AG09309 (cell line): ENCODE measurements at places on chromosomes 13 and 19.

- DNase-seq = no peak
Measured at GRCh38 chr19:41563854-41564514, 12.0 kb upstream of the CEACAM21 start.

DNA sequence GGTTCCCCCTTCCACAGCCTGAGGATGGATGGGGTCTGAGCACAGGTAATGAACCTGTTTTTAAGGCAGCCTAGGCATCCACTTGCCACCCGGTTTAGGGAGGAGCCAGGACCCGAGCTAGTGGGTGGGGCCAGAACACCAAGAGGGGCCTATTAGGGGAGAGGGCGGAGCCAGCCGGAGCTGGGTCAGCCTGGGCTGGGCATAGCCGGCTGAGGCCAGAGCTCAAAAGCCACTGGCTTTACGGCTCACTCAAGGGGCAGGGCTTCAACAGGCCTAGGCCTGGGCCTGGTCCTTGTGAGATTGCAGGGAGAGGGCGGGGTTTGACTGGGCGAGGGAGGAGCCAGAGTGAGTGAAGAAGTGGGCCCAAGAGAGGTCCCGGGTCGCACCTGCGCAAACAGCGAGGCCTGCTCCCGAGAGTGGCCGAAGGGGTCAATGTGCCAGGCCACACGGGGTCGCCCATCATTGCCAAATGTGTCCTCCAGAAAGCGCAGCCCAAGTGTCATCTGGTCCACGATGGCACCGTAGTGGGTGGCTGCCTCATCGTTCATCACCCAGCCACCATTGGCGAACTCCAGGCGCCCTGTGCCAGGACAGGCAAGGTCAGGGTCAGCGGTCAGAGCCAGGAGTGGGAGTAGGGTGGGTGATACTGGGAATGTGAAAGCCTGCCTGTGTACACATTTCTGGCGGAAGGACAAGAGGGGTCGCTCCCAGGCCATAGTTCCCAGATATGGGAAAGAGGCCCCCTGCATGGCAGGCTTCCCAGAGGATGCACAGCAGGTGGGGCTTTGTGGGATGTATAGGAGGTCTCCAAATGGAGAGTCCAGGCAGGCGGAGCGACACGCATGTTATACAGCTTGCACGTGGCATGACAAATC lies 1.9 kb downstream of the MAN2B1 start:
- no peak for DNase-seq

- no peak for DNase-seq
Measured at GRCh38 chr19:50266896-50267295, 62.3 kb downstream of the KCNC3 start.

DNA sequence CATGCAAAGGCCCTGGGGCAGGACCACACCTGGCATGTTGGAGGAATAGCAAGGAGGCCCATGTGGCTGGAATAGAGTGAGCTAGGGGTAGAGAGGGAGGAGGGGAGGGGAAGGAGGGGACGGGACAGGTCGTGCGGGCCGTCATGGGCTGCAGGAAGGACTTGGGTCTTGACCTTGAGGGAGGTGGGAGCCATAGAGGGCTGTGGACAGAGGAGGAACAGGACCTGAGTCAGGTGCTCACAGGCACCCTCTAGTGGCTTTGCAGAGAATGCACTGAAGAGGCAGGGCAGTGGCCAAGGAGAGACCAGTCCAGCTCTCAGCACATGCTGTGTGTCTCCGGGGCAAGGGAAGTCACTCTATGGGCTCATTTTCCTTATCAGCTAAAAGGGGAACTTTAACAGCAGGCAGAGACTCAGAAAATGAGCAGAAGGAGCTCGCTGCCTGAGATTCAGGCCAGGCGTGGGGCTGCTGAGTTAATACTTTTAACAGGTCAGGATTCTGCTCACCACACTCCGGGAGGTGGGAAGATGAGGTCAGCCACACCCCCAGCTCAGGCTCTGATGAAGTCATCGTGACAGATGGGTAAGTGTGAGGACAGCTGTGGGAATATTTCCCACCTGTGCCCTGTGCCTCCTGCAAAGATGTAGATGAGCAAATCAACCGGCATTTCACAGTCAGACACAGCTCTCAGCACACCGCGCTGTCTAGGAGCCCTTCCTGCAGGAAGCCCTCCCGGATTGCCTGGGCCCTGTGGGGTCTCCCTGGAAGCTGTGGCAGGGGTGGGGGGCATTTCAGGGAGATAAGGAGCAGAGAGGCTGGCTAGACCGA lies 6.0 kb upstream of the TNFAIP8L1 start:
- no peak for DNase-seq

DNA sequence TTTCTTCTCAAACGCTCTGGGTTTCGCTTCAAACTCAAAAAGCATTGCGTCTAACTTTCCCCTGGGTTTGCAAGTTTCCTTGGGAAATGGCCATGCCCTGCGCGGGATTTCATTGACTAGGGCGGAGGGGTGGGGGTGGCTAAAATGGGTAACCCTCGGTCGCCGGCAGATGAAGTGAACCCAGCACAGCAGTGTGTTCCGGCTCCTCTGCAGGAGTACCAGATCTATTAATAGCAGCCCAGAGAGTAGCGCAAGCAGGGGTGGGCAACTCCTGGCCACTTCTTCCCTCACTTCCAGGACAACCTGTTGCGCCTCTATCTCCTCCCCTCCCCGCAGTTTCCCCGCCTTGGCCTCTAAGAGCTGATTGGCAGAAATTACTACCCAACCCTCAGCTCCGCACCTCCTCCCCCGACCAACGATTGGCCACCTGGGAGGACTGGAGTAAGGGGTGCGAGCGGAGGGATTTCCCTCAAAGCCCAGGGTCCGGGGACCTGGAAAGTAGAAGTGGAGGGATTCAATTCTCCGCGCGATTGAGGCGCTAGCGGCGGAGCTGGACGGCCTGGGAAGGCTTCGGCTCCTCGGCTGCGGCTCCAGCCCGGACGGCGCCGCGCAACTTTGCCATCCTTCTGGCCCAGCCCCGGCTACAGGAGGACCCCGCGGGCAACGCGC lies at the start of gene FREM2:
TSS of gene FREM2 (plus strand) at position 501 of the 669 bp plus-strand sequence. CDS start 268 bp downstream, outside the sequence.
- DNase-seq = no peak

DNA sequence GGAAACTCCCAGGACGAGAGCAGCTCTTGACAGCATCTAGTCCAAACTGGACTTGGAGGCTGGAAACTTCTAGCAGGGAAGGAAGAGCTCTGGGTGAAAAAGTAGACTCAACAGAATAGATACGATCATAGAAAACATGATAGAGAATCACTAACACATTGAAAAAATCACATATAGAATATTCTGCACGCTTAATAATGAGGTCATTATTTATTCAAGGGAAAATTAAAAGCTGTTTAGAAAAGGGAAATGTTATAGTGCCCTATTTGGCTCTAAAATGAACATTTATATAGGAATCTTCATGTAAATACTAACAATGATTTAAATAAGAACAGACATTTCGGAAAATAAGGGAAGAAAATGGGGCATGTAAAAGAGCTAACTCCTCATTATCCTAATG lies 15.1 kb downstream of the KL start:
- no peak for DNase-seq

DNA sequence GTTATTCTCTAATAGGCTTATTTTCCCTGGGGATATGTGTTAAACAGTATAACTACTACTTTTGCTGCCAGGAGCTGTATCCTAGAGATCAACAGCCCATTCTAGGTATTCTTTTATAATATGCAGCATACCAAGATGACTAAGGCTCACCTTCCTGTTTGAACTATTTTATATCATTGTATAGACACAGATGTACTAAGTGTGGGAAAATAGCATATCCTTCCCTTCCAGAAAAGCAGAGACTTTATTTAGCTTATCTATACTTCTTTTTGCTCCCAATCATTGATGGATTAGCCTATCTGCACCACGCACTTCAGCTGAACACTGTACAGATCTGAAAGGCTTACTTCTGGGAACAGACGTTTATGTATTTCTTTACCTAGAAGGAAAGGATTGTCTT lies 82.6 kb downstream of the MAB21L1 start:
- DNase-seq = no peak

- DNase-seq = no peak
Measured at GRCh38 chr13:105033999-105034398, 1501.5 kb downstream of the EFNB2 start.

- peak; percentile 11 for DNase-seq
Measured at GRCh38 chr19:54287456-54287855, 6.5 kb upstream of the LILRB2 start.

DNA sequence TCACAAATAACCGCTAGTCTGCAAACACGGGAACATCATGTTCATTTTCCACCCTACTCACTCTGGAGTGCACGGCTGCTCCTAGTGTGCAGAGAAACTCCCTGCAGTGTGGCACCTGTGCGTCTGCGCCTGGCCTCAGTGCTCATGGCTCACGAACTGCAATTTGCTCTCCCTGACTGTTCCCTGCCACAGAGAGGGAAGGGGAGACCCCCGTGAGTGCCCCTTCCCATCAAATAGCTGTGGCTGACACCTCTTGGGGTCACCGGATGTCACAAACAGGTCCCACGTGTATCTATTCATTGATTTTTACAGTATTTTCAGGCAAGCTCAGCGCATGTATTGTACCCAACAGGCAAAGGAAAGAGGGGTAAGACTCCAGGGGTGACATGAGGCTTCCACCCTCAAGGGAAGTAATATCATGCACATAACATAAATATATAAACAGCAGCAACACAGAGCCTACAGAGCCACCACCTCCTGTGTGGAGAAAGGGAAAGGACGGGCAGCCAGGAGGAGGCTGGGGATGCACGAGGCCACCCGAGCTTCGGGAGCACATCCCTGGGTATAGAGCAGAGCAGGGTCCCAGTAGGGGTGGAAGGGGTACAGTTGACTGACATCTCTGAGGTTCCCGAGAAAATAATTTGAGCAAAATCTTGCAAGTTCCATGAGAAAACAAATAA lies 140.3 kb upstream of the SOX1 start:
- DNase-seq = no peak

DNA sequence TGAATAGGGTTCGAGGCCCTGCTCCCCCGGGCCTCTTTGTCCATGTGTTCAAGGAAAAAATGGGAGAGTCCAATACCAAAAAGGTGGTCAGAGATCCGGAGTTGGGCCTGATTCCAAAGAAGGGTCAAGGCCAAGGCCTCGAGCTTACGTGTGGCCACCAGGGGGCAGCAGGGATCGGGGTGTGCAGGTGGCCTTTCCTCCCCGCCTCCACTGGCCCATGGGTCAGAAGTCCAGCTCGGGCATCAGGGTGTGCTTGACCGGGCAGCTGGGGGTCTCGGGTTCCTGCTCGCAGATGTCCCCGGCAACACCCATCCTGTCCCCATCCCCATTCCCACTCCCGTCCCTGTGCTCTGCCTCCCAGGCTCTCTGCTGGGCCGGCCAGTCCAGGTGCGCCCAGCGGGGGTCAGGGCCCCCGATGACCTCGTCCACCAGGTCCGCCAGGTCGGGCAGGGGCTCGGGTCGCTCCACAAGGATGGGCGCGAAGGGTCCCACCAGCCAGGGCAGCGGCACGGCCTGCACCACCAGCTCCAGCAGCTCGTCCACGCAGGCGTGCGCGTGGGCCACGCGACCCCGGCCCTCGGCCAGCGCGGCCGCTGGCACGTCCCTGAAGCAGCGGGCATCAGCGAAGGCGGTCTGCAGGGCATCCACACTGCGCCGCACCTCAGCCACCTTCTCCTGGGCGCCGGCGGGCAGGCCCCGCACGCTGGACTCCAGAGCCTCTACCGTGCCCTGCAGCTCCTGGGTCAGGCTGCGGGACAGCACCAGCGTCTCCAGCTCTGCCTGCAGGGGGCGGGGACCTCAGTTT lies 5.2 kb upstream of the PLIN4 start:
- no peak for DNase-seq

DNA sequence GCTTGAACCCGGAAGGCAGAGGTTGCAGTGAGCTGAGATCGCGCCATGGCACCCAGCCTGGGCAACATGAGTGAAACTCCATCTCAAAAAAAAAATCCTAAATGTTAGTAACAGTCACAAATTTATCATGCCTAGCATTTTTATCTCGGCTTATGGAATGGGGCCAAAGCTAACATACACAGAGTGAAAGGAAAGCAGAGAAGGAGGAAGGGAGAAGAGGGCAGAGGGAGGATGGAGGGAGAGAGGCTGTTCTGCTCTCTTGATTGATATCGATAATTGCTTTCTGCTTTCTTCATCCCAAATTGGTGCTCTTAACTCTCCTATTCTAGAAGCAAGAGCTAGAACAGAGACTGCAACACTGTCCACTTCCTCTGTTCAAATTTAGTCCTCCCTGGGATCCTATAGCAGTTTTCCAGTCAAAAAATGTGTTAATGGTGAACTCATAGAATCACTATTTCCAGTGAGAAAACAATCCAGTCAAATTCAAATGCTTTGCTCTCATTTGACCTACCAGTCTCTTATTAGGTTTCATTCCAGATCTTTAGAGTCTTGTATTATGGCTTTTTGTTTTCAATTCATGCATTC lies 15.8 kb upstream of the TUBGCP3 start:
- DNase-seq = no peak

- DNase-seq = no peak
Measured at GRCh38 chr19:31254180-31254551, 95.1 kb downstream of the TSHZ3 start.

DNA sequence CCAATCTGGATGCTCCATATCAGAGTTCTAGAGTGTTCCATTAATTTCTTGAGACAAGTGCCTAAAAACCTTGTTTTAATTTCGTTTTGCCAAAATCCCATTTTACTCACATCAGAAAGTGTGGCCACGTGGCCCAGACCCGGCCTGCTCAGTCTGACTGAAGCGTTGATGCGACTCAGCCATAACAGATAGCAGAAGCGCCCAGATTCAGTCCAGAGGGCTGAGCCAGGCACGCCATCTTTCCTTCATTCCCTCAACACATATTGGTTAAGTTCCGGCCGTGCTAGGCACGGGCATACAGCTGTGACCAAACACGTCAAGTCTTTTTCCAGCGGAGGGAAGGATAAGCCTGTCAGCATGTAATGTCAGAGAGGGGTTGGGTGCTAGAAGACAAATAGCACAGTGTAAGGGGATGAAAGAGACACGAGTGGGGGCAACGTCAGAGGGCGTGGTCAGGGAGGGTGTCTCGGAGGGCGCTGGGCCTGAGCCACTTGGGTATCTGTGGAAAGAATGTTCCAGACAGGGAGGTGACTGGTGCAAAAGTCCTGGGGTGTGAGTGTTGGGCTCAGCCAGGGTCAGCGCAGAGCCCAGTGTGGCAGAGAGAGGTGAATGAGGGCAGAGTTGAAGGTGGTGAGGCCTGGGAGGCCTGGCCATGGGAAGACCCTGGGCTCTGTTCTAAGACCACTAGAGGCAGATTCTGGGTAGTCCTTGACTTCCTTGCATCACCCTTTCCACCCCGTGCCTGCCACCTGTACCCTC lies 3.1 kb downstream of the F10 start:
- no peak for DNase-seq

DNA sequence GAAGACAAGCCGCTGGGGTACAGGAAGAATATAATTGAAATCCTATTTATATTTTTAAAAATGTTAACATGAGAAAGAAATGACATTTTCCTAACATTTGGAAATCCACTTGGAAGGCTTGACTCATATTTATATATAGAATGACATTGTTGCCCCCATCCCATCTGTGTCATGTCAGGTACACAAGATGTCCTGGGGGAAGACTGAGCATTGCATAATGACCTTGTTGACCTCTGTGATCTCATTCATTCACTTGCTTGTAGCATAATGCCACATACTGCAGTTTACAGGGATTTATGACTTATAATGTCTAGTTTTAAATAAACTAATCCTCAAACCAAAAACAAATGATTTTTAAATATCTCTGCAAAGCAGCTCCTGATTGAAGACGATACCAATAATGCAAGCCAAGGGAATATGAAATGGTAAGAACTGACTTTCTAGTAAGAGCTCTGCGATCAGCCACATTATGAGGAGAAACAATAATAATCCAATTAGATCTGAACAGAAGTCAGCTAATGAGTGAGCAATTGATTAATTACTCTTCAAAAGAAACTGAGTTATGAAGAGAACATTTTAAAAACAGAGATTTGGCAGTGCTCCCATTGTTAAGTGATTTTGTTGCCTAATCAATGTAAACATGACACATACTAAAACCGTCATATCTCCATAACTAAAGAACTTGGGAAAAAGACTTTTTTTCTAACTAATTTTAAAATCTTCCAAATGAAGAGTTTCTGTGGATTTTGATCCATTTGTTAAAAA lies 21.2 kb upstream of the VWA8 start:
- DNase-seq = no peak
